ENCODE measurements at places on chromosomes 7 and 10. TPM values are rescaled to one million over a fixed set of nuclear protein-coding genes. Genes with fewer than 3 reads are reported as not detected.

DNA sequence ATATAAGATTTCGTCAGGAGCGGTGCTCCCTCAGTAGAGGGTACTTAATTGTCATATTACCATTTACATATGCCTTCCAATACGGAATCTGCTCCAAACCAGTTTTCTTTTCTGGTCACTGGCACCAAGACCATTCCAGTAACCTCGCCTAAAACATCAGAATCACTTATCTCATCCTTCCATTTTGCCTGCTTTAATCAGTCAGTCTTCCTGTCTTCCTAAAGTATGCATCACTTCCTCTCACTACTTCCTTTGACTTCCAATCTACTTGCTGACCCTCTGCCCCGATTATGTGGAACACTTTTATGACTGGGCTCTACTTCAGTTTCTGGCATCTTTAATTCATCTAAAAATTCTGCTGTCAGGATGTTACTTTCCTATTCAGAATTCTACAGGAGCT, 33.5 kb downstream of the CUL2 start:
- no peak overlapping the region for H3K27ac ChIP-seq
- H3K4me3 ChIP-seq = no peak overlapping the region
- no peaks in the 10 kb centered on the region for H3K27me3 ChIP-seq

- no peaks in the 10 kb centered on the region for H3K4me1 ChIP-seq
- no peak for DNase-seq
- no peak overlapping the region for H3K4me3 ChIP-seq
- H3K27ac ChIP-seq = no peak overlapping the region
Measured at GRCh38 chr7:129247087-129247486, 22.3 kb downstream of the AHCYL2 start.

DNA sequence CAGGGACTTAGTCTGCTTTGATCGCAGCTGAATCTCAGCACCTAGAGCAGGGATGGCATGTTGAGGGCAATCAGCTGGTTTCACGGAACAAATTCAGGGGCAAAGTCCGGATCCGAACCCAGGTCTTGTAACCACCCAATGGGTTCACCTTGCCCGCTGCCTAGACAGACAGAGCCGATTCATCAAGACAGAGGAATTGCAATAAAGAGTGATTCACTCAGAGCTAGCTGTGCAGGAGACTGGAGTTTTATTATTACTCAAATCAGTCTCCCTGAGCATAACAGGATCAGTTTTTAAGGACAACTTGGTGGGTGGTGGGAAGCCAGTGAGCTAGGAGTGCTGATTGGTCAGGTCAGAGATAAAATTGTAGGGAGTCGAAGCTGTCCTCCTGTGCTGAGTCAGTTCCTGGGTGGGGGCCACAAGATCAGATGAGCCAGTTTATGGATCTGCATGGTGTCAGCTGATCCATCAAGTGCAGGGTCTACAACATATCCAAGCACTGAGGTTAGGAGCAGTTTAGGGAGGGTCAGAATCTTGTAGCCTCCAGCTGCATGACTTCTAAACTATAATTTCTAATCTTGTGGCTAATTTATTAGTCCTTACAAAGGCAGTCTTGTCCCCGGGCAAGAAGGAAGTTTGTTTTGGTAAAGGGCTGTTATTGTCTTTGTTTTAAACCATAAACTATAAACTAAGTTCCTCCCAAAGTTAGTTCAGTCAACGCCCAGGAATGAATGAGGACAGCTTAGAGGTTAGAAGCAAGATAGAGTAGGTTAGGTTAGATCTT, 43.5 kb upstream of the CHST3 start:
- no peak for DNase-seq
- H3K4me1 ChIP-seq = no peaks in the 10 kb centered on the region
- H3K27me3 ChIP-seq = no peaks in the 10 kb centered on the region

The HOXA10 gene
- total RNA-seq = 11.2 TPM

DNA sequence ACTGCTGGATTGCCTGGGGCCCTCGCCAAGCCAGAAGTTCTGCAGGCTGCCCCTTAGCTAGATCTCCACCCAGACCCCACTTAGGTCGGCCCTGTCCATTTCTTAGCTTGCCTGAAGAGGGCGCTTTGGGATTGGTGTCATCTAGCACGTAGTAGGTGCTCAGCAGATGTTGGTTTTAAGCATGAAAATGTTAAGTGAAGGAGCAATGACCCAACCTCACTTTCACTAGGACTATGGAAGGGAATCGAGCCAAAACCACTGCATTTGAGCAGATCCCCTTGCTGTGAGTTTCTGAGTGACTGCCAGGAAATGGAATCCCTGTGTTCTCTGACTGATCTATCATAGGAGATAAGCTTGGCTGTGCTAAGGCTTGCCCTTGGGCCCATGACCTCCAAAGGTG, 131.7 kb upstream of the EEPD1 start:
- no peak overlapping the region for H3K4me3 ChIP-seq
- no peaks in the 10 kb centered on the region for H3K4me1 ChIP-seq
- H3K27me3 ChIP-seq = no peaks in the 10 kb centered on the region
- H3K36me3 ChIP-seq = no peaks in the 10 kb centered on the region

- H3K4me1 ChIP-seq = no peaks in the 10 kb centered on the region
- no peaks in the 10 kb centered on the region for H3K36me3 ChIP-seq
- no peak overlapping the region for H3K27ac ChIP-seq
- H3K27me3 ChIP-seq = no peaks in the 10 kb centered on the region
Measured at GRCh38 chr10:78258323-78259030, 224.8 kb downstream of the RPS24 start.

- no peak for DNase-seq
- H3K36me3 ChIP-seq = no peaks in the 10 kb centered on the region
- H3K4me1 ChIP-seq = no peaks in the 10 kb centered on the region
- H3K27ac ChIP-seq = no peak overlapping the region
Measured at GRCh38 chr10:52740913-52741675, 31.5 kb downstream of the MBL2 start.

The RBM17 gene
- total RNA-seq = 94.1 TPM

DNA sequence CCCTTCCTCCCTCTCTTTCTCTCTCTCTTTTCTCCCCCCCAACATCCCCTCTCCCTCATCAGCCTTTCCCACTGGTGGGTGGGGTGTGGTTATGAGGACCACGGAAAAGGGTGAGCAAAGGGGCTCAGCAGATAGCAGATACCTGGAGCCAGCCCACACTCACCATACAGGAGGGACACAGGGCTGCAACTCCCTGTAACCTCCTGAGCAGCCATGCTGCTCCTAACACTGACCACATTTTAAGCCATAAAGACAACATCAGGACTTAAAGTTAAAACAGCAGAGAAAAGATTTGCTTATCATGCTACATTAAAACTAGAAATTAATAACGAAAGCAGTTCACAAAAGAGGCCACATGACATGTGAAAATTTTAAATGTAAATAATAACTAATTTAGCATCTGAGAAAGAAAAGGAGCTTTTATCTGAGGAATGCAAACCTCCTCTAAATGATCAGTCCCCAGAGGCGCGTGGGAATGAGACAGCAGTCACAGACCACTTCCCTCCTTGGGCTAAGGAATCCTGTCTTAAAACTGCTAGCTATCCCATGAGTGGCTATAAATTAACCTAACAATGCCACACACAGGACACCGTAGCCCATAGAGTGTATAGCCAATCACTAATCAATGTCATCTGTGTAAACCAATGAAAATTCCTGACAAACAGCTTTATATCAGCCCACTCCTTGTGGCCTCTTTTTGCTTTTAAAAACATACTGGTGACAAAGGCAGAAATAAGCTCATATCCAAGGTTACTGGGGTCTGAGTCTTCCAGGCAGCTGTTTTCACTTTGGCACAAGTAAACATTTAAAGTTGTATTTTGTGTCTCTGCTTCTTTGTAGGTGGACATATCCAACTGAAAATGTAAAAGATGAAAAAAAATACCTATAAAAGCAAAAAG, 33.3 kb downstream of the PKD1L1 start:
- no peaks in the 10 kb centered on the region for H3K27me3 ChIP-seq
- no peak overlapping the region for H3K4me3 ChIP-seq
- no peaks in the 10 kb centered on the region for H3K36me3 ChIP-seq
- no peak for DNase-seq
- no peaks in the 10 kb centered on the region for H3K4me1 ChIP-seq
- H3K27ac ChIP-seq = no peak overlapping the region

GRCh38 chr10:5622186-5622960, 44.0 kb downstream of the ASB13 start:
- no peaks in the 10 kb centered on the region for H3K4me1 ChIP-seq
- no peak overlapping the region for H3K4me3 ChIP-seq
- DNase-seq = no peak
- no peaks in the 10 kb centered on the region for H3K27me3 ChIP-seq

DNA sequence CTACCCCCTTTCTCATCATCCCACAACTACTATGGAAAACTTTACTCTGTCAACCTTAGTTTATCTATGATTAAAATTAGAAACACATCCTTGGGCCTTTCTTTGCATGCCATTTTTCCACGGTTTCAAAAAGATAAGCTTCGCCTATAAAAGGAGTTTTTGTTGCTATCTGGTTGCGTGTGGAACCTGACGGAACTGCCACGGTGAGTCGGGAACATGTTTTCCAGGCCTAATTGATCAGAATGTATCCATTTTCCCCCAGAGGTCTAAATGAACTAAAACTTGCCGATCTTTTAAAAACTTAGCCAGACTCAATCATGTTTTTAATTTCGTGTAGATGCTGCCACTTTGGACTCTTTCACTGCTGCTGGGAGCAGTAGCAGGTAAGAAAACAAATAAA, at the start of gene PNLIP:
TSS of gene PNLIP (plus strand) at position 176 of the 400 bp plus-strand sequence. CDS start at position 338, 162 bp downstream.
- no peaks in the 10 kb centered on the region for H3K36me3 ChIP-seq
- no peak for DNase-seq
- no peak within 1 kb of the TSS for H3K27ac ChIP-seq
- no peak within 1 kb of the TSS for H3K4me3 ChIP-seq
- no peaks in the 10 kb centered on the region for H3K4me1 ChIP-seq
- H3K27me3 ChIP-seq = peaks cover 2% of the 10 kb centered on the region

The LDB3 gene
- 67.9 TPM for total RNA-seq

The PNPLA8 gene
- total RNA-seq = 32.8 TPM

DNA sequence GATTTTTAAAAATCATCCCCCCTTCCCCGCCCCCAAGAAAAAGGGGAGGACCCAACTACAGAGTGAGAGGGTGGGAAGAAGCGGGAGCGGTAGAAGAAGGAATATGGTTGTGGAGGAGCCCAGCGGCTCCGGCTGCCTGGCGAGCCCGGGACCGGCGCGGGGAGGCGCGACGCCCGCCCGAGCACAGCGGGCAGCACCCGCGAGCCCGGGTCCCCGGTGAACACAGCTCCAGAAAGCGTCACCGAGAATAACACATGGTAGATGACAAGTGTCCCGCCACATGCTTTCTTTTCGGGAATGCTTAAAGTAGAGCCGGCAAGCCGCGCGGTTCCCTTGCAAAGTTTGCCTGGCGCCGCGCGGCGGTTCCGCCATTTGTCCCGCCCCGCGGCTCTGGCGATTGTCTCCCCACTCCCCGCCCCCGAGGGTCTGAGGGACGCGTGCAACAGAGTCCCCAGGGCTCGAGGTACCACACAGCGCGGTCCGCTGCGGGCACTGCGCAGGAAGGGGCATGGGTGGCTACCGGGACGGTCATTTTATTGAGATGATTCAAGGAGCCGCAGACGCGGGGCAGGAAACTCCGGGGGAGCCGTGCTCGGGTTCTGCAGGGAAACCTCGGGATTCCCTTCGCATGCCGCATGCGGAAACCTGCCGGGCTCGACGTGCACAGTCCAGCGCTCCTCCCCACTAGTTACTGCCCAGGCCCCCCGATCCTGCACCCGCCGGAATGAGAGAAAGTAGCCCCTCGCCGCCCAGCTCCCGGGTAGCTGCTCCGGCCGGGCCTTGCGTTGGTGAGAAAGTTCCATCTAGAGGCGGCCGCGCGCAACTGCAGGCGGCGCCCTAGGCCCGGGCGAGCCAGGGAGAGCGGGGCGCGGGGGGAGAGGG, 781 bp upstream of the GRM8 start:
- H3K27ac ChIP-seq = no peak overlapping the region
- H3K4me1 ChIP-seq = no peaks in the 10 kb centered on the region
- peak overlapping the region; percentile 30 for H3K4me3 ChIP-seq
- no peaks in the 10 kb centered on the region for H3K27me3 ChIP-seq

GRCh38 chr7:37363536-37364491, 84.8 kb downstream of the ELMO1 start:
- H3K4me3 ChIP-seq = no peak overlapping the region

GRCh38 chr10:19847321-19847720, 31.1 kb downstream of the PLXDC2 start:
- H3K36me3 ChIP-seq = no peaks in the 10 kb centered on the region
- no peak for DNase-seq
- no peak overlapping the region for H3K4me3 ChIP-seq
- H3K27me3 ChIP-seq = no peaks in the 10 kb centered on the region

- no peaks in the 10 kb centered on the region for H3K36me3 ChIP-seq
- no peaks in the 10 kb centered on the region for H3K4me1 ChIP-seq
- H3K4me3 ChIP-seq = no peak overlapping the region
- H3K27ac ChIP-seq = no peak overlapping the region
- no peaks in the 10 kb centered on the region for H3K27me3 ChIP-seq
Measured at GRCh38 chr10:105187243-105187642, 546.2 kb downstream of the SORCS3 start.

GRCh38 chr7:141685285-141686023, 16.5 kb downstream of the DENND11 start:
- no peak overlapping the region for H3K4me3 ChIP-seq
- no peak overlapping the region for H3K27ac ChIP-seq
- H3K27me3 ChIP-seq = no peaks in the 10 kb centered on the region
- H3K4me1 ChIP-seq = peaks cover 7% of the 10 kb centered on the region

- DNase-seq = no peak
- no peaks in the 10 kb centered on the region for H3K27me3 ChIP-seq
Measured at GRCh38 chr10:15742836-15743235, 23.1 kb upstream of the ITGA8 start.

The CUEDC2 gene
- total RNA-seq = 48.2 TPM

GRCh38 chr7:1849351-1850041, 179.4 kb downstream of the ELFN1 start:
- H3K4me3 ChIP-seq = no peak overlapping the region
- DNase-seq = peak; percentile 73
- H3K27me3 ChIP-seq = no peaks in the 10 kb centered on the region
- H3K36me3 ChIP-seq = no peaks in the 10 kb centered on the region
- H3K4me1 ChIP-seq = no peaks in the 10 kb centered on the region
- H3K27ac ChIP-seq = no peak overlapping the region

All from aorta (tissue), 5 donors.